Right forelimb (tissue), 1 donor: ENCODE measurements at places on chromosomes 2 and 18.

GRCh38 chr2:226893216-226893615, 57.4 kb downstream of the RHBDD1 start:
- no peak for DNase-seq

GRCh38 chr2:182541268-182541667, 114.4 kb upstream of the PDE1A start:
- DNase-seq: no peak

DNA sequence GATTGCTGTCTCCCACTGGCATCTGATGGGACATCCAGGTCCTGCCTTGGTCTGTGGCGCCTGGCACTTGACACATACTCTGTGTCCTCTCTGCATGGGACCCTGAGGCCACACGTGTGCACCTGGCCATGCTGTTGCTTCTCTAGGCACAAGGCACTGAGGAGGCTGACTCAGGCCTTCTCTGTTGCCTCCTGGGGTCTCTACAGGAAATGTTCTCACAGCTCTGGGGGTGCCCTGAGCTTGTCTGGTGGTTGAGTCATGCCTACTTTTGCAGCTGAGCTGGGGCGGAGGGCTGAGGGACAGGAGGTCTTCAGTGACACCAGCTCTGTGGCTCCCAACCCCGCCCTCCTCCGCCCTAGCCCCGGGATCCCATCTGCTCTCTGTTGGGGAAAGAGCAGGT, 207.0 kb upstream of the HS6ST1 start:
- DNase-seq: no peak

GRCh38 chr18:49139766-49140165, 189.0 kb upstream of the SMAD7 start:
- DNase-seq: no peak

DNA sequence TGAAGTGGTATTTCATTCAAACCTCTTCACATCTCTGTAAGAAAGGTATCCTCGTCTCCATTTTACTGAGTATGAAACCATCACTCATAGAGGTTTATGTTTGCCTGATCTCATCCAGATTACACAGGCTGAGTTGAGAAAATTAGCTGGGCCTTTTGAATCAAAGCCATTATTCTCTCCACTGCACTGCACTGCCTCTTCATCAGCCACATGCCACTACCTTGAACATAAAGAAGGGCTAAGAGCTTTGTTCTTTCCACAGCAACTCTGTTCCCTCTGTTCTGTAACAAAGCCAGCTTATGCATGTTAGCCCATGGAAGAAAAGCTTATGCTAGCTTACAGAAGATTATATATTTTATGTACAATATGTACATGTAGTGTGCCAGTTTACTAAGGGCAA, 362.6 kb upstream of the DLGAP1 start:
- no peak for DNase-seq

GRCh38 chr2:29921560-29921915, at the start of gene ALK:
ALK (minus strand) TSS chr2:29921586; CDS start chr2:29920659, 927 bp downstream.
- DNase-seq: peak; percentile 87

DNA sequence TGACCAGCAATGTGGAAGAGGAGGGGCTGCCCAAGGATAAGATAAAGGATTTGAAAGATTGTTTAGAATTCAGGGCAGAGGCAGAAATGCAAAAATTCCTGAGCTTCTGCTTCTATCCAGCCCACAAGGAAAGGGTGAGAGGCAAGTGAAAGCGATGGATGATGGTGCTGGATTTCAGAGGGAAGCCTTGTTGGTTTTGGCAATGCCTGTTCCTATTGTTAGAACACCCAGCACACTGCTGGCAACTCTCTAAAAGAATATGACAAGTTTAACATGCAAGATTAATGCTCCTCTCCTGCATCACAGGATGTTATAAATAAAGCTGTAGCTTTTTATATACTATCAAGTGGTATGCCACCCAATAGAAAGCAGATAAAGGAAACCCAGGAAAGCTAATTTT, 92.6 kb downstream of the ZNF385B start:
- no peak for DNase-seq

DNA sequence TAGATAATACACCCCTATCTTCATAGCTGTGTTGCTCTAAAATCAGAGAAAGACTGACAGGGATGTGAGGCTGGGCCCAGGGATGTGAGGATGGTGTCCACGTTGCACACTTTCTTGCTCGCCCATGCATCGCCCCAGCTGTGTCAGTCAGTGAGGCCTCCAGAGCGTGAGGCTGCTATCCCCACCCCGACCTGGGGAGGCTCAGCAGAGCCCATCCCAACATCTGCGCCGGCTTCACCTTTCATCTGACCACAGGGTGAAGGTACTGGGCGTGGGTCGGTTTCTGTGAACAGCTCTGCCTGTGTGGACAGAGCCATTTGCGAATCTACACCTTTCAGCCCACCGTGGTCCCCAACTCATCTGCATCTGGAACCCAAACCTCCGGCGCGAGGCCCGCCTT, 255.7 kb downstream of the HDAC4 start:
- DNase-seq: no peak

- DNase-seq: no peak
These were observed 98.8 kb downstream of the OLA1 start for GRCh38 chr2:174149530-174149929.

DNA sequence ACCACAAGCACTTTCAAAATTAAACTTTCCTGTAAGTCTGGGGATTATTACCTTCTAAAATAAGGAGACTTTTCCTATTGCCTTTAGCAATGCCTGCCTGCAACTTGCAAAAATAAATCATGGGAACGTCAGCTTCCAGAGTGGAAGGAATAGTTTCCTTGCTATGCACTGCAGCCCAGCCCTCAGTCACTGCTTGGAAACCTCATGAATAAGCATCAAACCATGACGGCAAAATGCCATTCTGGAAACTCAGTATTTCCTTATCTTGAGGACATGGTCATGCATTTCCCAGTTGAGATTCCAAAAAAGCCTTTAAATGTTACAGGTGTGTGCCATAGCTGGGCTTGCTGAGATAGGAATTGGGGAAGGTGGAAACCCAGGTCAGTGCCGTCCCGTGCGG, 84.2 kb upstream of the OTOS start:
- no peak for DNase-seq

DNA sequence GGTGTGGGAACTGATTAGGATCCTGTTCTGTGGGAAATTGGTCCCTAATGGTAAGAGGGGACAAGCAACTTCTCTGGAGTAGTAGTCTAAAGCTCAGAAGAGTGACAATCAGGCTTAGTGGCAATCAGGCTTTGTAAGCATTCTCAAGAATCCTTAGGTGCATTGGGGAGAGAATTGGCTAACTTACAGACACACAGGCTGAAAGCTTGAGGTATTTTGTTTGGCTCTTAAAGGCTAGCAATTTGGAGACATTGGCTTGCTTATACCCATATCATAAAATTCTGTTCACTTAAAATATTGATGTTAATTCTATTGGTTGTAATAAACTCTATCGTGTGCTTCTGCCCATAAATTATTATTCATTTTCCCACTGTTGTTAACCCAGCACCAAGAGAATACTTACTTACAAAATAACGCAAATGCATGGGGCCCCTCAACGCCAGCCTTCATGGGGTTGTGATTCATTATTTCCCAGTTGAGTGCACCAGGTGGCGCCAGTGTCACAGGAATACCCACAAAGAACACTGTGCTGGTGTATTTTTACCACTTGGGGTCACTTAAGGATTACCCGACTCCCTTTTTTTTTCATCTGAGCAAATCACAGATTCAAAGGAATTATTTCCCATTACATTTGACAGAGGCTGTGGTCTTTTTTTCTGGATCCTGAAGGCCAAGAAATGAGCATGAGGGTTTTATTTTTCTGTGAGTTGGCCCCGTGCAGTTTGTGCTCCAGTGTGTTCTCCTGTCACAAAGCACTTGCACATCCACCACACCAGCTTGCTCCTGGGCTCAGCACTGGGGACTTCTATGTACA, 45.5 kb downstream of the DDX1 start:
- peak; percentile 85 for DNase-seq

DNA sequence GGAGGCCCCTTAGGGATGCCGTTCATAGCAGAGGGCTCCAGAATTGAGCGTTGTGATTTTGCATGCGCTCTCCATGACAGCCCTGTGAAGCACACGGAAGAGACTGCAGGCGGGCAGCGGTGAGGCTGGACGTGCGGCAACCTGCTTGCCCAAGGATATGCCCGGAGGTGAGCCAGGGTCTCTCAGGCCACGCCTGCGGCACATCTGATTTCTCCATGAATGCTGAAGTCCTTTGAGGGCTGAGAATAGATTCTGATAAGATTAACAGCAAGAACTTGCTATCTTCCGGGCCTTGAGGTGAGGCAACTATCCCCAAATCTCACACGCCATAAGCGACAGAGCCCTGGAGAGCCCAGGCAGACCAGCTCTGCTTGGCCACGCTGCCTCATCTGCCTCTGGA, 55.6 kb upstream of the LAMA1 start:
- no peak for DNase-seq

DNA sequence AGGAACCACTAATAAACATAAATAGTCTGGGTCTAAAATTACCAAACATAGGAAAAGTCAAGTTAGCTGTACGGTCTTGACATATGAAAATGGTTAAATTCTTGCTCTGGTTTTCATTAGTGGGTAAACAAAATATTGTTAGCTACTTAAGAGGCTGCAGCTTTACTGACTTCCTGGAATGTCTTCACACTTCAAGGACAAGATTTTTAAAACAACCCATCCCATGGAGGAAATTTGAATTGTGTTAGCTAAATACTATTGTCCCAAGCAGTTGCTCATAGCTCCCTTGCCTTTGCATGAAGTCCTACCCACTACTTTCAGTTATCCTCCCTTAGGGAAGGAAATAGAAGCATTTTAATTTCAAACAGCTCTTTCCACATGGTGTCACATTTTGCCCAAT, 128.5 kb downstream of the EPHA4 start:
- DNase-seq: no peak

- no peak for DNase-seq
These were observed 99.1 kb upstream of the HDAC4 start for GRCh38 chr2:239499726-239500573.

- no peak for DNase-seq
These were observed 11.3 kb upstream of the ARHGEF4 start for GRCh38 chr2:130825231-130825965.

GRCh38 chr2:156562124-156562523, 125.9 kb downstream of the GPD2 start:
- no peak for DNase-seq

GRCh38 chr2:174343623-174344455, 9.1 kb downstream of the SP9 start:
- no peak for DNase-seq

DNA sequence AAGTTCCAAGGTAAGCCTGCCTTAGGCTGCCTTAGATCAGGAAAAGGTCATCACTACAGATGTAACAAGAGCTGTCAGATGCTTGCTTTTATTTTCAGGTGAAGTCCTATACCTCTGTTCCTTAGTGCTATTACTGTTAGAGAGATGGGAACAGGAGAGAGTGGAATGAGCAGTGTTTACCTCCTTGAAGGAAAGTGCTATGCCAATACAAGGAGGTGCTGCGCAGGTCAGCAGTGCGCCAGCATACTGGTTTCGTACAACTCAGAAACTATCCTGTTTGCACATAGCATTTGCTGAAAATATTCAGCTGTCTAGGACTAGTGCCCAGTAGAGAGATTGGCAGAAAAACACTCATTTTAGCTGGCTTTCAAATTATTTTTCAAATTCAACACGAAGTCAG, 413.0 kb upstream of the RAB12 start:
- no peak for DNase-seq

GRCh38 chr18:26432651-26433424, 115.5 kb downstream of the KCTD1 start:
- DNase-seq: no peak
